ENCODE measurements at places on chromosomes 3 and 15. TPM values are rescaled to one million over a fixed set of nuclear protein-coding genes. Genes with fewer than 3 reads are reported as not detected.

DNA sequence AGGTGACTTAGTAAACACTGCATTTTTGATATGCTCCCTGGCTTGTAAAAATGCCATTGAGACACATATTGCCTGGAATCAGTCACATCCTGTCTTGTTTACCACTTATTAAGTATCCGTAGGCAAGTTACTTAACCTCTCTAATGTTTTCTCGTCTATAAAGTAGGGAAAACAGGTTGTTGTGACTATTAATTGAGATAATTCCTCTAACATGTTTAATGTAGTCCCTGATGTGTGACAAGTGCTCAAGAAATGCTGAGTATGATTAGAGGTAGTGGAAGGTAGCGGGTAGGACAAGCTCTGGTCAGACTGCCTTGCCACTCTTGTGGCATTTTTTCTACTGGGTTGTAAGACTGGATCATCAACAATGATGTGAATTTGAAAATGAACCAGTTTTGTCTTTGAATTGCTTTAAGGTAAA lies 54.1 kb downstream of the NFKBIZ start:
- DNase-seq, result no peak

GRCh38 chr3:133956353-133956752 lies 60.7 kb upstream of the RAB6B start:
- no peak for DNase-seq

DNA sequence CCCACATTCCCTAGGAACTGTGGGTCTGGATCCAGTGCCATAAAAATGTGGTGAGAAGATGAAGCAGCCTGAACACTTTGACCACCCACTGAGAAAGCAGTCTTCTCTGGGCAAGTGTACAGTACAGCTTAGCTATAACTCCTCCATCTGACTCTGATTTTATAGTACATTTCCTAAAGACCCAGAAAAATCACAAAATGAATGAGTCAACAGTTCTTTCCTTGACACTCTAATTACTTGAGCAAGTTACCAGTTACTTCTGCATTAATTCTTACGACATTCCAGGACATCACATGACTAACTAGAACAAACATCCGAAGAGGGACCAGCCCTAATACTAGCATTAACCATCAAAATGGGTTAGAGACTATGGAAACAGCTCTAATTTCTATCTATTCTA lies 148.1 kb upstream of the PEX5L start:
- peak; percentile 6 for DNase-seq

INSYN1 gene
- 30.1 TPM for total RNA-seq

RAD51 gene
- 0.47 TPM for total RNA-seq

GRCh38 chr3:99702953-99703943 lies 64.9 kb downstream of the COL8A1 start:
- no peak for DNase-seq

ISLR2 gene
- 168 TPM for total RNA-seq

C3orf20 gene
- total RNA-seq, result 0.16 TPM

CSTA gene
- not detected for total RNA-seq

GRCh38 chr3:134601539-134602439 lies 49.0 kb downstream of the KY start:
- DNase-seq, result peak; percentile 70

- DNase-seq, result no peak
These were observed 20.2 kb upstream of the TMEM158 start for GRCh38 chr3:45246241-45246640.

INTS14 gene
- total RNA-seq, result 26.7 TPM
